GM23338 (cell line): ENCODE measurements at places on chromosomes 5 and 9.
A peak's percentile ranks its signal among the peaks of the same experiment; 100 is the strongest.

DNA sequence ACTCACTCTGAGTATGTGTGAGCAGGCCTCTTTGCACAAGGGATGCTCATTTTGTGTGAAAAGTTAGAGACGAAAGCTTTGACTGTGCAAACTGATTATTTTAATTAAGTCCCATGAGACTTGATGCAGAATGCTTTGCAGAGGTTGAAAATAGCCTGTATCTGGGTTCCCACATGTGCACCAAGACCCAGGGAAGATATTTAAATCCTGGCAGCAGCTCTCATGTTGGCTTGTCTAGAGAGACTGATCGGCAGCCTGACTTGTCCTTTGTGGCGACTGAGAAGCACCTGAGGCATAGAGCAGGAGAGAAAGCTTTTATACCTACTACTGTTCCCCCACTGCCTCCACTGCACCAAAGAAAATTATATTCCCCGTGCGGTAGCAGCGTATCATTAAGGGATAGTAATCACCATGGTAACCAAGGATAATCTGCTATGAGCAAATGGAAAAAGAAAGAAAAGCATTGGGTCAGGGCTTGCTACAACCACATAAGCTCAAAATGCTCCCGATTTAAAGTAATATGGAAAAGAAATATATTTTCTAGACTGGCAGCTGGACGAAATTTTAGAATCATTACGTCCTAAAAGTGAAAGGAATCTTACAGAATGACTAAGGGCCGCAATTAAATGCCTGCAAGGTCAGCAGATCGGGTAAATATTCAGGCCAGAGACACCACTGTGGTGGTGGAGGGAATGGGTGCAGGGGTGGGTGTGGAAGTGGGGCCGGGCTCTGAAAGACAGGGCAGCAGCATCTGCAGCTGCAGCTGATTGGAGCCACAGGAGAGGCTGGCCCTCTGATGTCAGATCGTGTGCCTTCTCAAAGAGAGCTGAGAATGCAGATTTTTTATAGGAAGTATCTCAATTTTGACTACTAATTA is 135.3 kb upstream of the EPB41L4A start:
- H3K27me3 ChIP-seq: no peaks in the 10 kb centered on the region
- no peak for DNase-seq

GRCh38 chr5:126971455-126972031 is 58.8 kb downstream of the MARCHF3 start:
- H3K27ac ChIP-seq: no peak overlapping the region
- H3K36me3 ChIP-seq: no peaks in the 10 kb centered on the region
- DNase-seq: no peak
- H3K27me3 ChIP-seq: no peaks in the 10 kb centered on the region

DNA sequence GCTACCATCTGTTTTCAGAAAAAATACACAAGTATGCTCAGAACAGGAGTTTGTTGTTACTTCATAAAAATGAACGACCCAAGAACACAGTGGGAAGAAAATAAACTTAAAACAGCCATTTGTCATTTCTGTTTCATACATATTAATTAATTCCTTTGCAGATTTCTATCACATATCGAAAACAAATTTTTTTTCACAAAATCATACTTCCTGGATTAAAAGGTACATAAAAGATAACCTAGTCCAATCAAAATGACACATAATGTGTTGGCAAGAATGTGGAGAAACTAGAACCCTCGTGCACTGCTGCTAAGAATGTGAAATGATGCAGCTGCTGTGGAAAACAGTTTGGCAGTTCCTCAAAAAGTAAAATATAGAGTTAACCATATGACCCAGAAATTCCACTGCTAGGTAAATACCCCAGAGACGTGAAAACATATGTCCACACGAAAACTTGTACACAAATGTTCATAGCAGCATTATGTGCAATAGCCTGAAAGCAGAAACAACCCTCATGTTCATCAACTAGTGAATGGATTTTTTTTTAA is 46.0 kb downstream of the MYO10 start:
- no peaks in the 10 kb centered on the region for H3K27me3 ChIP-seq
- peaks cover 47% of the 10 kb centered on the region for H3K4me1 ChIP-seq
- H3K36me3 ChIP-seq: no peaks in the 10 kb centered on the region
- no peak overlapping the region for H3K27ac ChIP-seq

GRCh38 chr9:108467653-108468324 is 388.0 kb downstream of the ACTL7B start:
- H3K27ac ChIP-seq: no peak overlapping the region
- H3K27me3 ChIP-seq: no peaks in the 10 kb centered on the region
- no peak for DNase-seq
- H3K4me1 ChIP-seq: no peaks in the 10 kb centered on the region
- H3K4me3 ChIP-seq: no peak overlapping the region

GRCh38 chr5:14925326-14925725 is 53.7 kb upstream of the ANKH start:
- DNase-seq: no peak
- H3K36me3 ChIP-seq: no peaks in the 10 kb centered on the region
- no peak overlapping the region for H3K27ac ChIP-seq

GRCh38 chr9:88399966-88400365 is 11.7 kb downstream of the SPIN1 start:
- H3K27ac ChIP-seq: peak overlapping the region; percentile 67; the same call in 1 of the 2 replicates
- H3K4me3 ChIP-seq: no peak overlapping the region
- no peaks in the 10 kb centered on the region for H3K36me3 ChIP-seq

DNA sequence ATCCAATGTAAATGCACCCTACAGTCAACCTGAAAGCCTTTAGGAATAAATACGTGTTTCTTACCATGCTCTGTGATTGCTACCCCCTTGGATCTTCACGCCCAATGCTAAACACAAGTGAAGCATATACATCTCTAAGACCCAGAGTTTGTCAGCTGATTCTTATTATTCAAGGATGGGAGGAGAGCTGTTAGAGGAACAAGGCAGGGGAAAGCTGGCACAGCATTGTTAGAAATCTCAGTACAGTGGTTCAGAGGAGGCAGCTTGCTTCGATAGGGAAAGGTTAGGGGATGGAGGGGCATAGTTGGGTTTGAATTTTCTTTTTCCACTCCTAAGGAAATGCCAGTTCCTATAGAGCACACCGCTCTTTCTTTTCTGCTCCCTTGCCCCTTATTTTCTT is 16.7 kb upstream of the TAF11L2 start:
- no peaks in the 10 kb centered on the region for H3K36me3 ChIP-seq
- no peak overlapping the region for H3K27ac ChIP-seq
- DNase-seq: no peak

DNA sequence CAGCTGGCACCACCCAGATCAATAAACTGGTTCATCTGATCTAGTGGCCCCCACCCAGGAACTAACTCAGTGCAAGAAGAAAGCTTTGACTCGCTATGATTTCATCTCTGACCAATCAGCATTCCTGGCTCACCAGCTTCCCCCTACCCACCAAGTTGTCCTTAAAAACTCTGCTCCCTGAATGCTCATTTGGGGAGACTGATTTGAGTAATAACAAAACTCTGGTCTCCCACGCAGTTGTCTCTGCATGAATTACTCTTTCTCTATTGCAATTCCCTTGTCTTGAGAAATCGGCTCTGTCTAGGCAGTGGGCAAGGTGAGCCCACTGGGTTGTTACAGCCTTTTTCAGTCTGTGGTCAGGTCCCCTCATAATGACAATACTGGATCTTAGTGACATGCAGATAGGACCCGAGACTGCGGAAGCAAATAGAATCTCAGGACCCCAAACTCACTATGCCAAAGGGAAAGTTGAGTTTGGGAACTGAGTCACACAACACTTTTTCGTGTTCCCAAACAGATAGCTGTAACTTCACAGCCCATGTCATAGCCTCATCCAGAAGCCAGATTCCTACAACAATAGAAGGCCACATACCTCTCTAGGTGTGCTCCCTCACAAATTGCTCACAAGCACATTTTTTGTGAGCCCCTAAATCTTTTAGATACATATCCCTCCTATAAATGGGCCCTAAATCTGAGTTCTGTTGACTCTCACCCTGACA is 175.2 kb upstream of the RAI14 start:
- no peak overlapping the region for H3K4me3 ChIP-seq
- H3K36me3 ChIP-seq: no peaks in the 10 kb centered on the region; the same call in 1 of the 2 replicates
- peaks cover 32% of the 10 kb centered on the region for H3K4me1 ChIP-seq
- H3K27ac ChIP-seq: no peak overlapping the region
- no peak for DNase-seq
- H3K27me3 ChIP-seq: no peaks in the 10 kb centered on the region
